ENCODE measurements at places on chromosomes 16 and 17. TPM values are rescaled to one million over a fixed set of nuclear protein-coding genes. Genes with fewer than 3 reads are reported as not detected.

GRCh38 chr17:77037943-77038342, 102.8 kb upstream of the SEC14L1 start:
- H3K36me3 ChIP-seq: no peaks in the 10 kb centered on the region
- H3K27ac ChIP-seq: no peak overlapping the region
- H3K4me1 ChIP-seq: peaks cover 13% of the 10 kb centered on the region
- DNase-seq: no peak

DNA sequence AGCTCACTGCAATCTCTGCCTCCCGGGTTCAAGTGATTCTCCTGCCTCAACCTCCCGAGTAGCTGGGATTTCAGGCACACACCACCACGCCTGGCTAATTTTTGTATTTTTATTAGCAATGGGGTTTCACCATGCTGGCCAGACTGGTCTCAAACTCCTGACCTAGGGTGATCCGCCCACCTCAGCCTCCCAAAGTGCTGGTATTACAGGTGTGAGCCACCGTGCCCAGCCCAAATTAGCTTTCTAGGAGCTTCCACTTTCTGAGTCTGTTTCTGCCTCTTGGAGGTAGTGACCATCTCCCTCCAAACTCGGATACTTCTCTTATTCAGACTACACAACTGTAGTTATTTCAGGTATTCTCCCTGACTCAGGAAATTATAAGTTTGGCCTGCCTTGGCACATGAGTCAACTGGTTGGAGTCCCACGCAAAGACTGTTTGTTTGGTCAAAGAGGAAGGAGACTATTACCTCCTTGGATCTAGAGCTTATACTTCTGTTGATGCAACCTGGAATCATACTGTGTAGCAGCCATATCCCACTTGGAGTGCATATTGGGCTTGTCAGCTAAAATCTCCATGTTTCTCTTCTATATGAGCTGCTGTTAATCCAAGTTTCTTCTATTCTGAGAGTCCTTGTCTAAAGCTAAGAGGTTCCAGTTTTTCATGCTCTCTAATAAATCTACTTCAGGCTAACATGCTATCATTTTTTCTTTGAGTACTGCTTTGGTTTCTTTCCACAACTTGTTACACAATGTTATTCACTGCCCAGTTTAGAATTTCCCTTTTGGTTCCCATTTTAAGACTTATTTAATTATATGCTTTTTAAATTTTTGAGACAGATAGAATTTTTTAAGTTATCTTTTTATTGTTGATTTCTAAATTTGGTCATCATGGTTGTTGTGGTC, 7.5 kb downstream of the IL4R start:
- no peak overlapping the region for H3K4me3 ChIP-seq
- no peaks in the 10 kb centered on the region for H3K36me3 ChIP-seq
- H3K27ac ChIP-seq: no peak overlapping the region
- peaks cover 11% of the 10 kb centered on the region for H3K4me1 ChIP-seq
- no peak for DNase-seq

GRCh38 chr17:64003526-64004121, 5.5 kb downstream of the PRR29 start:
- H3K4me1 ChIP-seq: peaks cover 6% of the 10 kb centered on the region
- H3K27ac ChIP-seq: no peak overlapping the region
- H3K4me3 ChIP-seq: no peak overlapping the region
- H3K36me3 ChIP-seq: peaks cover 39% of the 10 kb centered on the region
- H3K27me3 ChIP-seq: peaks cover 10% of the 10 kb centered on the region

GRCh38 chr17:28860363-28860808, 5.6 kb downstream of the ERAL1 start:
- H3K27ac ChIP-seq: no peak overlapping the region
- no peak for DNase-seq
- H3K4me3 ChIP-seq: no peak overlapping the region
- peaks cover 3% of the 10 kb centered on the region for H3K4me1 ChIP-seq

- no peaks in the 10 kb centered on the region for H3K36me3 ChIP-seq
- H3K4me1 ChIP-seq: peaks cover 44% of the 10 kb centered on the region
- H3K27ac ChIP-seq: no peak overlapping the region
- H3K27me3 ChIP-seq: no peaks in the 10 kb centered on the region
Measured at GRCh38 chr17:78289802-78290363, 58.5 kb downstream of the TMEM235 start.

GRCh38 chr16:31874366-31875111, 932 bp downstream of the ZNF267 start:
- peak; percentile 49 for DNase-seq
- H3K27ac ChIP-seq: peak overlapping the region; percentile 95
- peaks cover 6% of the 10 kb centered on the region for H3K36me3 ChIP-seq
- peak overlapping the region; percentile 93 for H3K4me3 ChIP-seq

- peaks cover 62% of the 10 kb centered on the region for H3K27me3 ChIP-seq
- no peak within 1 kb of the TSS for H3K4me3 ChIP-seq
- no peaks in the 10 kb centered on the region for H3K36me3 ChIP-seq
- H3K27ac ChIP-seq: no peak within 1 kb of the TSS
- peak; percentile 7 for DNase-seq
Measured at GRCh38 chr17:44655983-44656710, at the start of gene MEIOC. Gene MEIOC (plus strand): TSS chr17:44656468. CDS start chr17:44656614, 146 bp downstream.

DNA sequence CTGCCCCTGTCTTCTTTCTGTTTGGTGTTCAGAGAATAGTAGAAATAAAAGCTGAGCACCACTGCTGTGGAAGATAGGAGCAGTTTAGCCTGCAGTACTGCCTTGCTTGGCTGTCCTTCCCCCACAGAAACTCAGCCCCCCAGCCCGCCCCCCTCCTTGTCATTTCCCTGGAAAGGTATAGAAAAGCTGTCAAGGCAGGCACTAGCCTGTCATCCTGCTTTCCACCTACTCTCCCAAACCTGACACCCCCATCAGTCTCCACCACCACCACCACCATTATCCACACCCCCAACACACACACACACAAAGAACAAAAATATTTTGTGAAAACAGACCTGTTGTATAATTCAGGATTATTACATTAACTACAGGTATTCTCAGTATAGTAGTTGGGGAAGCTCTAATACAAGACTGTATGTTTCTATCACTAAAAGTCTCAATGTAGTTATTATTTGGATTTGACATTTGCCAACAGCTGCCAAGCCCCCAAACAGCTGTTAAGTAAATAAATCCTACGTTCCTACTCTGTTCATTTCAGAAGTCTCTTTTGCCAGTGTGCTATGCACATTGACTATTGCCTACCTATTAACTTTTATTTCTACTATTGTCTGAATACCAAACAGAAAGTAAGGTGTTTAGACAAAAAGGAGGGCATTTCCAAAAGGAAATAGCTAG, 128.8 kb downstream of the CYB561 start:
- no peaks in the 10 kb centered on the region for H3K4me1 ChIP-seq
- no peak overlapping the region for H3K27ac ChIP-seq
- H3K4me3 ChIP-seq: no peak overlapping the region
- DNase-seq: no peak

- peak overlapping the region; percentile 57 for H3K27ac ChIP-seq
- peaks cover 29% of the 10 kb centered on the region for H3K4me1 ChIP-seq
- no peaks in the 10 kb centered on the region for H3K36me3 ChIP-seq
- no peak for DNase-seq
- H3K4me3 ChIP-seq: no peak overlapping the region
Measured at GRCh38 chr17:7881276-7882054, 7.1 kb upstream of the CHD3 start.

- no peak overlapping the region for H3K27ac ChIP-seq
- no peak overlapping the region for H3K4me3 ChIP-seq
- no peak for DNase-seq
- no peaks in the 10 kb centered on the region for H3K27me3 ChIP-seq
- H3K4me1 ChIP-seq: no peaks in the 10 kb centered on the region
Measured at GRCh38 chr16:19486750-19487325, 35.1 kb downstream of the GDE1 start.

- no peak overlapping the region for H3K4me3 ChIP-seq
- H3K36me3 ChIP-seq: peaks cover 70% of the 10 kb centered on the region
- no peak overlapping the region for H3K27ac ChIP-seq
- DNase-seq: no peak
- H3K4me1 ChIP-seq: no peaks in the 10 kb centered on the region
Measured at GRCh38 chr16:28098959-28099945, 35.7 kb upstream of the GSG1L start.

DNA sequence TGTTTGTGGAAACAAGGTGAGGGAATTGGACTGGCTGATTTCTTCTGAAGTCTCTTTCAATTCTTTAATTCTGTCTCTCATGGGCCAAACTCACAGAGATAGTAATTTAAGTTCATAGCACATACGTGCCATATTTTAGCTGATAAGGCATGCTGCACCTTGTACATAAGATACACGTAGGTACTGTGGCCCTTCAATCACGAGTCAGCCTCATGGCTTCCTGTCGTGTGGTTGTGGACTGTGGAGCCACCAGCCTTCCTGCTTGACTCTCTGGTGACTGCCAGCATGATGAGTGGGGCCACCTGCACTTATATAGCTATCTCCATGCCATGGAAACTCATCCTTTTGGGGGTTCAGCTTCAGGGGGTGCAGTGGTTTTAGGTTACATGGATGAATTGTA, 25.1 kb downstream of the KSR1 start:
- H3K4me3 ChIP-seq: no peak overlapping the region
- peaks cover 23% of the 10 kb centered on the region for H3K4me1 ChIP-seq
- peak; percentile 38 for DNase-seq
- no peaks in the 10 kb centered on the region for H3K27me3 ChIP-seq

- no peaks in the 10 kb centered on the region for H3K27me3 ChIP-seq
- H3K27ac ChIP-seq: no peak overlapping the region
- no peak overlapping the region for H3K4me3 ChIP-seq
- no peak for DNase-seq
- H3K4me1 ChIP-seq: no peaks in the 10 kb centered on the region
- no peaks in the 10 kb centered on the region for H3K36me3 ChIP-seq
Measured at GRCh38 chr17:16945663-16946218, 26.2 kb downstream of the TNFRSF13B start.

GRCh38 chr16:82660075-82660645, 33.4 kb downstream of the CDH13 start:
- DNase-seq: no peak
- no peaks in the 10 kb centered on the region for H3K36me3 ChIP-seq
- H3K27me3 ChIP-seq: no peaks in the 10 kb centered on the region
- no peak overlapping the region for H3K4me3 ChIP-seq
- H3K27ac ChIP-seq: peak overlapping the region; percentile 58
- peaks cover 25% of the 10 kb centered on the region for H3K4me1 ChIP-seq

DNA sequence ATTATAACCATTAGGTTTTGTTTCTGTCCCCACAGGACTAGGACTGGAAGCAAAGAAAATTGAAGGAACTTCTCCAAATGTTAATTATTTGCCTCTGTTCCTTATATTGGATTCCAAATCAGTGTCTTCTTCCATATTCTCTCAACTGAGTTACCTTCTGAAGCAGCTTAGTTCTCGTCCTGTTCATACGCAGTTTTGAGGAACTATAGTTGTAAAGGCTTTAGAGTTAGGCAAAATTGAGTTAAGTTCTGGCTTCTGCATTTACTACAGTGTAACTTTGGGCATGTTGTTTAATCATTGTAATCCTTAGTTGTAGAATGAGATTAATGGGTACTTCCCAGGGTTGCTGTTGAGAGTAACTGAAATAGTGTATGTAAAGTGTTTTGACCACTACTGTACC, 11.2 kb downstream of the CBFB start:
- H3K27ac ChIP-seq: no peak overlapping the region
- no peaks in the 10 kb centered on the region for H3K4me1 ChIP-seq
- peaks cover 32% of the 10 kb centered on the region for H3K36me3 ChIP-seq
- no peak overlapping the region for H3K4me3 ChIP-seq
- H3K27me3 ChIP-seq: no peaks in the 10 kb centered on the region
- DNase-seq: no peak

- H3K36me3 ChIP-seq: no peaks in the 10 kb centered on the region
- H3K4me3 ChIP-seq: no peak overlapping the region
- no peak overlapping the region for H3K27ac ChIP-seq
- no peak for DNase-seq
Measured at GRCh38 chr16:10831894-10832886, 13.6 kb upstream of the TVP23A start.

- H3K36me3 ChIP-seq: peaks cover 89% of the 10 kb centered on the region
- H3K27me3 ChIP-seq: no peaks in the 10 kb centered on the region
- H3K27ac ChIP-seq: no peak overlapping the region
- no peak overlapping the region for H3K4me3 ChIP-seq
Measured at GRCh38 chr17:29102741-29103181, 59.8 kb downstream of the PIPOX start.

MYH13 gene
- under 0.01 TPM for total RNA-seq

NDRG4 gene
- total RNA-seq: 3.0 TPM

ADGRG3 gene
- total RNA-seq: 0.33 TPM

CLEC10A gene
- total RNA-seq: 8.6 TPM

CASKIN1 gene
- total RNA-seq: 0.05 TPM

CDC27 gene
- 52.2 TPM for total RNA-seq

CCR7 gene
- 60.3 TPM for total RNA-seq

DEXI gene
- total RNA-seq: 25.0 TPM

MYH11 gene
- 1.1 TPM for total RNA-seq

KRTAP4-5 gene
- total RNA-seq: not detected

Measured in thymus (tissue), 14 donors.